ENCODE measurements at places on chromosomes 6 and 20.
A peak's percentile ranks its signal among the peaks of the same experiment; 100 is the strongest.

DNA sequence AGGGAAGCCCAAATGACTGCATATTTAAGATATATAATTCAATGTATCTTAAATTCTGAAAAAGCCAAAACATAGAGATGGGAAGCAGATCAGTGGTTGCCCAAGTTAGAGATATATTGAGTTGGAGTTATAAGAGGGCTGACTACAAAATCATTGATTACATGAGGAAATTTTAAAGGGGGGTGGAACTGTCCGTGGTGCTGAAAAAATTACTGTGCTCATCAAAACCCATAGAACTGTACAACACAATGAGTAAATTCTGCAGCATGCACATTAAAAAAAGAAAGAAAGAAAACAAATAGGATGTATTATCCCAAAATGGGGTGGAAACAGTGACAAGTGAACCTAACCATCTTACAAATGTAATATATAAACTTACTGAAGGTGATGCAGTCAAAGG, 100.9 kb downstream of the FUT9 start:
- no peak for DNase-seq

DNA sequence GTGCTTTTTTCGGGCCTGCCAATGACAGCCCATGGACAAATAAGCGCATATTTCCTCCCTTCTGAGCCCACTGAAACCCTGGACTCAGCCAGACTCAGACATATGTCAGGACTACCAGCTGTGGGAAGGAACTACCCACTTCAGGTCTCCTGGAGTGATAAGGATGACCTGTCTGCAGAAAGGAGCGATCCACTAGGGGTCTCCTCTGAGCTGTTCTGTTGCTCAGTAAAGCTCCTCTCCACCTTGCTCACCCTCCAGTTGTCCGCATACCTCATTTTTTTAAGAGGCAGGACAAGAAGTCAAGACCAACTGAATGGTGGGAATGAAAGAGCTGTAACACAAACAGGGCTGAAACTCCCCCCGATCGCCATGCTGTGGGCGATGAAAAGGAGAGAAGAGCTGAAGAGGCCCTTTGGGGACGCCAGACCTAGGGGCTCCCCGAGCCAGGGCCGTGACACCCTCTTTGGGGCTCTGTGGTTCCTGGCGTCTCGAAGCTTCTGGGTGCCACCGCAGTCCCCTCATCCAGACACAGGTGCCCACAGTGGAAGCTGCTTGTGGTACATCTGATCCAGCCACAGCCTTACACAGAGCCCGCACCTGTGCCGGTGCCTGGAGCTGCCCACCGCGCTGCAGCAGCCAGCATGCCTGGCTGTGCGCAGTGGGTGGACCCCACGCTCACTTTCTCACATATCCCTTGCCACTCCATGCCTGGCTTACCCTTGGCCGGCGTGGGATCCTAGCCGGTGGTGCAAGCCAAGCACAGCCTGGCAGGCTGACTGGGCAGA, 68.8 kb downstream of the EYS start:
- no peak for DNase-seq

- no peak for DNase-seq
Measured at GRCh38 chr6:37371154-37372083, 17.6 kb downstream of the RNF8 start.

DNA sequence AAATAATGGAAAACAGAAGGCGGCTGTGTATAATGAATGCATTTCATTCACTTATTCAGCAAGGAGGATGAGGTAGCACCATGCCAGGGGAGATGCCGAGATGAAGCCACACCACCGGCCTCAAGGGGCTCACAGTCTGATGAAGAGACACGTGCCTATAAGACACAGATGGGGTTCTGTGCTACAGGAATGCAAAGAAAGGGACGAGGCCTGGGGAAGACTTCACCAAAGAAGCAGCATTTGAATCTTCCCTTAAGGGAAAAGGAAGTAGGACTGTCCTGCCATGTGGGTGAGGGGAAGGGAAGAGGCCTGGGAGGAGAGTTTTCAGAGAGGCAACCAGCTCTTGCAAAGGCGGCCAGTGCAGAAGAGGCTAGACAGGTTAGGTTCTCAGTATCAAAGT, 98.9 kb downstream of the PSMG4 start:
- DNase-seq = no peak

GRCh38 chr6:163260111-163260895, 154.2 kb upstream of the QKI start:
- no peak for DNase-seq

- DNase-seq = no peak
Measured at GRCh38 chr6:135268263-135268662, 87.2 kb downstream of the MYB start.

- DNase-seq = no peak
Measured at GRCh38 chr6:112018619-112019416, 35.1 kb upstream of the CCN6 start.

- no peak for DNase-seq
Measured at GRCh38 chr6:160110586-160111123, 11.0 kb upstream of the SLC22A1 start.

- DNase-seq = no peak
Measured at GRCh38 chr20:62581806-62582205, 60.5 kb upstream of the SLCO4A1 start.

DNA sequence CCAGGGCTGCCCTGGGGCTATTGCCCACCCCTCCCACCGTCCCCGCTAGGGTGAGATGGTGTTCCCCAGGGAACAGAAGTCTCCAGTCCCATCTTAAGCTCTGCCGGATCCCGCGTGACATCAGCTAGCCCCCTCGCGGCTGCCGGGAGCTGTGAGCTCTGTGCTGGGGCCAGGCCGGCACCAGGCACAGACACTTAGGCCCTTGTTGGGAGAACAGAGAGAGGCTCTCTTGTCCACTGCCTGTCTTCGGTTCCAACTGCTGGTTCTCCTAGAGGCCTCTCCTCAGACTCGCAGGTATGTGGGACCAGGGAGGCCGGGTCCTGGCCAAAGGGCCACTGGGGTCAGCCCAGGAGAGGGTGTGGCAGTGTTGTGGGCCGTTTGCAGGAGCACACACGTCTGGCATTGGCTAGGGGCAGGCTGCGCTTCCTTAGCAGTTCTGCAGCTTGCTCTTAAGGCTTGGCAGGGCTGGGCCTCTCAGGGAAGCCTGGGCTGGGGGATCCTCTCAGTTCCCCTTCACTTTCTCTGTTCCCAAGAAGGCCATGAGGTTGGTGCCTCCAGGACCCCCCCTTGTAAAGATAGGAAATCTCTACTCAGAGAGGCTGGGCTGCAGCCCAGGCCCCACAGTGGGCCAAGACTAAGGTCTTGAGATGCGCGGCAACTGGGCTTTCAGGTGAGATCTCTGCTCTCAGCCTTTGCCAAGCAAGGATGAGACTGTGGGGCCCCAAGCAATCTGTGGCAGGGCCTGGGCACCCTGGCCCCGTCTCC, 6.3 kb downstream of the SGK2 start:
- DNase-seq = no peak

GRCh38 chr20:46985671-46986070, 91.0 kb downstream of the EYA2 start:
- DNase-seq = no peak

DNA sequence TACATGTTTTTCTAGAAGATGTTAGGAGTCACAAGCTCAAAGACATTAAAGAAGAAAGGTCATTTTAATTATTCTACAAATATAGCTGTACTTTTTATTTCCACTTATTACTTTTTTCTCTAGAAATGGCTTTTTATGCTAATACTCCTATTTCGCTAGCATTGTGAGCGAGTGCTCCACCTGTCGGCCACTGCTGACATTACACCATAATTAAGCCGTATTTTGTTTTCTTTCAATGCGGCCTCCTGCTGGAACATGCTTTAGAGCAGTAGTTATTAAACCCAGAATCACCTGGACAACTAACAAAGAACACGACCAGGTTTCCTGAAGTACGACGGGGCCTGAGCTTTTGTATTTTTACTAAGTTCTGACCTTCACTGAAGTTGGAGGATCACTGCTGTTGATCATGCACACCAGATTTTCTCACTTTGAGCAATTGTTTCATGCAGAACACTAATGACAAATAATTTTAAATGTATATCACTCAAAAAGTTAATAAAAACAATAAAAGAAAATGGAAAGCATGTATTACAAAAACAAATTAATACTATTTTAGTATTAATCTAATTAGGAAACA, 74.1 kb upstream of the PAK5 start:
- peak; percentile 20 for DNase-seq

DNA sequence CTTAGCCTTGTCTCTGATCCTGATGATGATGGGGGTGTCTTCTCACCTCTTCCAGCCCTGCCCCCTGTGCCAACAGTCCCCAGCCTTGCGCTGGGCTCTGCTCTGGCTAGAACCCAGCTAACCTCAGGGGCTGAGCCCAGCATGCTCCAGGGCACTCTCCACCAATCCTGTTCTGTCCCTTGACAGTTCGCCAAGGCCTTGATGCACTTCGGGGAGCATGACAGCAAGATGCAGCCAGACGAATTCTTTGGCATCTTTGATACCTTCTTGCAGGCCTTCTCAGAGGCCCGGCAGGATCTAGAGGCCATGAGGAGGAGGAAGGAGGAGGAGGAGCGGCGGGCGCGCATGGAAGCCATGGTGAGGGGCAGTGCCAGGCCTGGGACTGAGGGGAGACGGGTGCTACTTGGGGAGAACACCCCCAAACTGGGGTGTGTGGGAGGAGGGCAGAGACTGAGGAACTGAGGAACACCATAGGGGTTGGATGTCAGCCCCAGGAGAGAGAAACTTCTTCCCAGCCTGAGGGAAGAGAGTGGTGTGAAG, 33.1 kb downstream of the MOCS1 start:
- DNase-seq = no peak

DNA sequence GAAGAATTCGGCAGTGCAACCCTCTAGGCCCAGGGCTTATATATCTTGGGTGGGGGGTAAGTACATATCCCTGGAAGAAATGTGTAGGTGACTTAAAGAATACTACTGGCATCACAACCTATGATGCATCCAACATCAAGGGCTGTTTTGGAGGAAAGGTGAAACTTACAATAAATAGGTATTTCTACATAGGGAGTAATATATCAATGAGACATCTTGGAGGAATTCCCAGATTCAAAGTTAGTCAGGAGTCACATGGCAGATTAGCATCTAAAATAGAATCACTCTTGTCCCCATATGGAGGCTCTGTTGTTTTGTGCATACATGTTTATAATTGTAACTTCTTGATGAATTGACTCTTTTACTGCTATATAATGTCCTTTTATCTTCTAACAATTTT, 375.5 kb downstream of the PAX1 start:
- no peak for DNase-seq

- no peak for DNase-seq
Measured at GRCh38 chr6:167323111-167323510, 1.8 kb upstream of the TTLL2 start.

Data from Panc1 (cell line).